Subcutaneous preadipocyte (primary cell): ENCODE measurements at places on chromosomes 16 and 17. TPM values are rescaled to one million over a fixed set of nuclear protein-coding genes. Genes with fewer than 3 reads are reported as not detected.

The ADAP2 gene
- 0.37 and 1.4 TPM in 2 replicates for total RNA-seq

The NPIPB13 gene
- total RNA-seq, result 0.73 TPM in 1 of 2 replicates, not detected in the other

The NOXO1 gene
- 0.39 TPM in 1 of 2 replicates, not detected in the other for total RNA-seq

The RNF135 gene
- 10.0 and 12.1 TPM in 2 replicates for total RNA-seq

The TMEM95 gene
- total RNA-seq, result not detected in 2 replicates

The TP53TG3F gene
- not detected in 2 replicates for total RNA-seq

The ZSCAN10 gene
- not detected in 2 replicates for total RNA-seq

The WNT3 gene
- total RNA-seq, result 0.37 and 0.39 TPM in 2 replicates

The GFAP gene
- total RNA-seq, result 0.73 TPM in 1 of 2 replicates, not detected in the other

The CCL5 gene
- total RNA-seq, result not detected in 2 replicates

The SPEM3 gene
- total RNA-seq, result not detected in 2 replicates

The FA2H gene
- not detected in 2 replicates for total RNA-seq

The MT1A gene
- 11.1 and 17.6 TPM in 2 replicates for total RNA-seq

The CBX2 gene
- total RNA-seq, result 1.1 and 3.5 TPM in 2 replicates

The CACNG3 gene
- total RNA-seq, result not detected in 2 replicates

The KRT40 gene
- total RNA-seq, result not detected in 2 replicates

The PIGL gene
- total RNA-seq, result 22.3 and 22.4 TPM in 2 replicates

The INCA1 gene
- total RNA-seq, result 0.37 TPM in 1 of 2 replicates, not detected in the other

The KRTAP2-3 gene
- total RNA-seq, result not detected in 2 replicates

The NPW gene
- 1.5 TPM in 1 of 2 replicates, not detected in the other for total RNA-seq

The OTOP3 gene
- not detected in 2 replicates for total RNA-seq

The NAT9 gene
- 22.4 and 26.4 TPM in 2 replicates for total RNA-seq

The DOC2B gene
- not detected in 2 replicates for total RNA-seq

The SLC6A4 gene
- not detected in 2 replicates for total RNA-seq

The DGKE gene
- total RNA-seq, result 4.0 and 6.5 TPM in 2 replicates

The KRTAP4-16 gene
- not detected in 2 replicates for total RNA-seq

The KREMEN2 gene
- not detected in 2 replicates for total RNA-seq

The BANP gene
- total RNA-seq, result 20.9 and 22.7 TPM in 2 replicates

The TEKT5 gene
- 0.37 TPM in 1 of 2 replicates, not detected in the other for total RNA-seq

The SPNS2 gene
- 0.37 and 0.39 TPM in 2 replicates for total RNA-seq

The SLC38A8 gene
- not detected in 2 replicates for total RNA-seq

The CCL17 gene
- total RNA-seq, result not detected in 2 replicates

The ARHGDIG gene
- total RNA-seq, result 0.37 TPM in 1 of 2 replicates, not detected in the other

The SEC14L5 gene
- total RNA-seq, result 0.59 and 1.1 TPM in 2 replicates

The ZNF423 gene
- 2.3 and 2.9 TPM in 2 replicates for total RNA-seq

The CD300LB gene
- not detected in 2 replicates for total RNA-seq

The RNF222 gene
- not detected in 2 replicates for total RNA-seq

The GFER gene
- total RNA-seq, result 9.9 and 13.1 TPM in 2 replicates

The PLD6 gene
- total RNA-seq, result 1.5 and 4.7 TPM in 2 replicates

The GPR179 gene
- under 0.01 TPM in 1 of 2 replicates, not detected in the other for total RNA-seq

The RPL27 gene
- total RNA-seq, result 1,167 and 2,306 TPM in 2 replicates

The PDIA2 gene
- total RNA-seq, result 0.20 TPM in 1 of 2 replicates, not detected in the other

The PRAC2 gene
- not detected in 2 replicates for total RNA-seq

The KRT31 gene
- total RNA-seq, result not detected in 2 replicates

The MARVELD3 gene
- total RNA-seq, result not detected in 2 replicates

The ADGRG1 gene
- 2.9 and 6.8 TPM in 2 replicates for total RNA-seq

The P2RX1 gene
- not detected in 2 replicates for total RNA-seq

The GRN gene
- total RNA-seq, result 180 and 246 TPM in 2 replicates

The TNFRSF17 gene
- total RNA-seq, result not detected in 2 replicates

The MYH13 gene
- total RNA-seq, result not detected in 2 replicates

The PRPF8 gene
- 131 and 150 TPM in 2 replicates for total RNA-seq

The ITGB4 gene
- total RNA-seq, result 0.20 TPM in 1 of 2 replicates, not detected in the other

The CDT1 gene
- total RNA-seq, result 16.5 and 27.0 TPM in 2 replicates

The TEKT1 gene
- total RNA-seq, result not detected in 2 replicates

The TPPP3 gene
- 0.37 and 0.98 TPM in 2 replicates for total RNA-seq

The CDIP1 gene
- total RNA-seq, result 7.0 and 9.0 TPM in 2 replicates

The CTRB1 gene
- not detected in 2 replicates for total RNA-seq

The MT1F gene
- total RNA-seq, result 0.37 TPM in 1 of 2 replicates, not detected in the other

The RNF43 gene
- under 0.01 TPM in 2 replicates for total RNA-seq
